ENCODE measurements at places on chromosomes 16 and 17. TPM values are rescaled to one million over a fixed set of nuclear protein-coding genes. Genes with fewer than 3 reads are reported as not detected.

Gene TEN1
- 21.0 TPM for polyA plus RNA-seq

Gene SMIM36
- polyA plus RNA-seq, result not detected

Gene PPL
- 0.29 TPM for polyA plus RNA-seq

Gene RGS9
- polyA plus RNA-seq, result 8.9 TPM

Gene GCGR
- not detected for polyA plus RNA-seq

Gene MIEF2
- polyA plus RNA-seq, result 14.1 TPM

Gene SLC38A8
- not detected for polyA plus RNA-seq

Gene TP53TG3B
- polyA plus RNA-seq, result not detected

Gene SLC5A2
- 2.0 TPM for polyA plus RNA-seq

Gene NLRC3
- 49.8 TPM for polyA plus RNA-seq

Gene DPEP3
- 0.10 TPM for polyA plus RNA-seq

Gene LCAT
- polyA plus RNA-seq, result 0.74 TPM

Gene TMEM106A
- 5.3 TPM for polyA plus RNA-seq

Gene RUNDC3A
- polyA plus RNA-seq, result not detected

Gene G6PC1
- not detected for polyA plus RNA-seq

Gene LDAF1
- polyA plus RNA-seq, result 16.0 TPM

Gene ST6GALNAC1
- polyA plus RNA-seq, result 0.28 TPM

Gene GPRC5B
- polyA plus RNA-seq, result 0.29 TPM

Gene PRM1
- not detected for polyA plus RNA-seq

Gene KCNG4
- polyA plus RNA-seq, result not detected

Gene ZNF385C
- polyA plus RNA-seq, result not detected

Gene MAFG
- polyA plus RNA-seq, result 2.5 TPM

Gene KCNJ18
- not detected for polyA plus RNA-seq

Gene KAT8
- 67.3 TPM for polyA plus RNA-seq

Gene C1QBP
- polyA plus RNA-seq, result 241 TPM

Gene GOSR2
- 50.6 TPM for polyA plus RNA-seq

Gene SLFN5
- 158 TPM for polyA plus RNA-seq

Gene CA5A
- polyA plus RNA-seq, result not detected

Gene CSH2
- polyA plus RNA-seq, result not detected

Gene C16orf74
- 10.7 TPM for polyA plus RNA-seq

Gene MT2A
- 435 TPM for polyA plus RNA-seq

Gene MPP2
- 1.2 TPM for polyA plus RNA-seq

Gene MAP3K14
- polyA plus RNA-seq, result 9.0 TPM

Gene C16orf96
- polyA plus RNA-seq, result 0.05 TPM

Gene GP1BA
- polyA plus RNA-seq, result not detected

Gene SPATA22
- not detected for polyA plus RNA-seq

Gene CDH8
- not detected for polyA plus RNA-seq

Gene ATP6V0A1
- polyA plus RNA-seq, result 5.5 TPM

Gene ITGAL
- 256 TPM for polyA plus RNA-seq

Gene ADAM11
- not detected for polyA plus RNA-seq

Gene COL1A1
- not detected for polyA plus RNA-seq

Gene PCGF2
- polyA plus RNA-seq, result 0.09 TPM

Gene KRTAP9-8
- not detected for polyA plus RNA-seq

Gene CHST5
- not detected for polyA plus RNA-seq

Gene JPH3
- not detected for polyA plus RNA-seq

Gene TPSB2
- not detected for polyA plus RNA-seq

Gene TPSAB1
- polyA plus RNA-seq, result not detected

Gene OR2C1
- polyA plus RNA-seq, result 0.15 TPM

Gene PPP1R1B
- not detected for polyA plus RNA-seq

Gene KRT25
- not detected for polyA plus RNA-seq

Gene TAF15
- polyA plus RNA-seq, result 21.5 TPM

Gene COX6A2
- polyA plus RNA-seq, result not detected

Gene SP6
- 0.59 TPM for polyA plus RNA-seq

Gene SLC52A1
- 0.12 TPM for polyA plus RNA-seq
